ENCODE measurements at places on chromosomes 1 and 21. TPM values are rescaled to one million over a fixed set of nuclear protein-coding genes. Genes with fewer than 3 reads are reported as not detected.

GRCh38 chr1:42586016-42586415, 72.2 kb upstream of the PPIH start:
- no peak overlapping the region for H3K27ac ChIP-seq
- no peak overlapping the region for H3K4me3 ChIP-seq

DNA sequence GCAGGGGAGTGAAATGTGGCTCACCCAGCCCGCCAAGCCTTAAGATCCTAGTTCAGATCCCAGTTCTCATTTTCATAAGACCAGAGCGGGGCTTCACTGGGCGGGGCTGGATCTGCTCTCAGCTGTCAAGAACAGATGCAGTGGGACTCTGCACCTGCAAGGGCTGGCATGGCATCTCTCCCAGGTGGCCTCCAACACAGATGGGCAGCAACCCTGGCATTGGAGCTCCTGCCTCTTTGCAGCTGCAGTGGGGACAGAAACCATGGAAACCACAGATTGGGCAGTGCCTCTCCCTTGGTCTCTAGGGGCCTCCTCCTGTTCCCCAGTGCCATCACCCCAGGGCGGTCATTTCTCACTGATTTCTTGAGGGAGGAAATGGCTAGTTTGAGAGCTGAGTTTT, 267.7 kb downstream of the PRDM2 start:
- H3K4me3 ChIP-seq = no peak overlapping the region
- no peak overlapping the region for H3K27ac ChIP-seq

Gene ST6GALNAC3
- total RNA-seq = 17.5 TPM

- no peaks in the 10 kb centered on the region for H3K36me3 ChIP-seq
- H3K4me3 ChIP-seq = no peak overlapping the region
- H3K27me3 ChIP-seq = no peaks in the 10 kb centered on the region
- H3K4me1 ChIP-seq = no peaks in the 10 kb centered on the region
- no peak for DNase-seq
These were observed 193.5 kb downstream of the CYYR1 start for GRCh38 chr21:26379561-26379960.

DNA sequence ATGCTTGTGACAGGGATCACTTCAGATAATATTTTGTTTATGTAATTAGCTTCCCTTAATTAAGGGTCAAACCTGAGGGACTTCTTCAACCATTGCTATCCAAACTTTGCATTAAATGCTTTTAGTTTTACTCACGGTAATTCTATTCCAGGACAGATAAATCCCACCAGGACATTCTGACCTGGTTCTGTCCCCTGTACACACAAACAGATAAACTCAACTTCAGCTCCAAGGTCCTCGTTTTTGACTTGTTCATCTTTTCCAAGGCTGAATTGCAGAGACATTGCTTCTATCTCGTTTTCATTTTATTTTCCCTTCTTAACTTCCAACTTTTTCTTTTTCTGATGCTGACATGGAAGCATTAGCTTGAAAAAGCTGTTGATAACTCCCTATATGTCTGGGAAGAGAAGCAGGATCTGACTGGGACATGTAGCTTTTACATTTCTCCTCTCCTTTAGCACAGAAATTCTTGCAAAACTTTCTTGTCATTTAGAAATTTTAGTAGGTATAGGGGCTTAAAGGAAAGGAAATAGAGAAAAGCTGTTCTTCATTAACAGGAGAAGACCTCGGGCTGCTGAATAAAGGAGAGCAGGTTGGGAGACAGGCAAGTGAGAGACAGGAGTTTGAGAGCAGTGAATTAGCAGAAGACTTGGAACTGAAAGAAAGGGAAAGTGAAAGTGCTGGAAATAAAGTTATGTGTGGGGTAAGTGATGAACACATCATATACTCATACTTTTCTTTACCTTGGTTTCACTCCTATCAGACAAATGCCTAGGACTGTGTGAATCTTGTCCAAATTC, 231.7 kb upstream of the B3GALT2 start:
- DNase-seq = no peak
- H3K27ac ChIP-seq = no peak overlapping the region
- peaks cover 13% of the 10 kb centered on the region for H3K27me3 ChIP-seq
- H3K4me3 ChIP-seq = no peak overlapping the region

- H3K27me3 ChIP-seq = no peaks in the 10 kb centered on the region
- peaks cover 1% of the 10 kb centered on the region for H3K36me3 ChIP-seq
- peak overlapping the region; percentile 65 for H3K27ac ChIP-seq
- H3K4me1 ChIP-seq = peaks cover 44% of the 10 kb centered on the region
- DNase-seq = no peak
These were observed 21.6 kb downstream of the ROR1 start for GRCh38 chr1:63795455-63795854.

Gene FALEC
- not detected for total RNA-seq

Gene CLCNKB
- total RNA-seq = 1.5 TPM

GRCh38 chr1:236957235-236957634, 47.0 kb downstream of the MT1HL1 start:
- no peak overlapping the region for H3K27ac ChIP-seq
- no peak for DNase-seq
- H3K27me3 ChIP-seq = peaks cover 31% of the 10 kb centered on the region
- no peak overlapping the region for H3K4me3 ChIP-seq
- no peaks in the 10 kb centered on the region for H3K4me1 ChIP-seq

DNA sequence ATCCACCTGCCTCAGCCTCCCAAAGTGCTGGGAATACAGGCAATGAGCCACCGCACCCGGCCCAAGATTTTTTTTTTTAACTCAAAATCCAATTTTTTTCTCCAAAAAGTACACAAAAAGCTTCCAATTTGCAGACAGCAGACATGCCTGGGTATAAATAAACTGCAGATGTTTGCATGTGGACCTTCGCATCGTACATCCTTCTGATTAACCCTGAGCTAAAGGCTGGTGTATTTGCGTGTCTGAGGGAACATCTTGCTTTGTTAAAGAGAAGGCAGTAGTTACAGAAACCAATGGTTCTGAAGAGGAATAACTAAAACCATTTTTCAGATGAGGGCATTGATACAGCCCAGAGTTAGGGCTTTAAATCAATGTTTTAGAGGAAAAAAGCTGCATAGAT, 12.7 kb downstream of the BCAR3 start:
- no peak overlapping the region for H3K27ac ChIP-seq
- peaks cover 17% of the 10 kb centered on the region for H3K4me1 ChIP-seq
- no peak overlapping the region for H3K4me3 ChIP-seq
- no peaks in the 10 kb centered on the region for H3K36me3 ChIP-seq
- H3K27me3 ChIP-seq = no peaks in the 10 kb centered on the region

Data from progenitor cell of endocrine pancreas (in vitro differentiated cells).